Pulmonary artery endothelial cell (primary cell): ENCODE measurements at places on chromosomes 1 and 21. TPM values are rescaled to one million over a fixed set of nuclear protein-coding genes. Genes with fewer than 3 reads are reported as not detected.

SLC66A1 gene
- 13.9 and 15.3 TPM in 2 replicates for total RNA-seq

SLAMF8 gene
- total RNA-seq: not detected in 2 replicates

GNG4 gene
- total RNA-seq: not detected in 2 replicates

CFAP126 gene
- total RNA-seq: not detected in 2 replicates

ZFP69B gene
- 2.6 and 2.8 TPM in 2 replicates for total RNA-seq

SYCP1 gene
- total RNA-seq: not detected in 2 replicates

ATP8B2 gene
- 77.0 and 112 TPM in 2 replicates for total RNA-seq

PRELP gene
- total RNA-seq: not detected in 2 replicates

C1orf116 gene
- total RNA-seq: under 0.01 TPM in 1 of 2 replicates, not detected in the other

ALX3 gene
- not detected in 2 replicates for total RNA-seq

ZBTB8A gene
- 6.9 and 10.4 TPM in 2 replicates for total RNA-seq

AMY2B gene
- 1.2 and 1.5 TPM in 2 replicates for total RNA-seq

SIM2 gene
- total RNA-seq: 0.07 TPM in 1 of 2 replicates, not detected in the other

SPRR5 gene
- total RNA-seq: not detected in 2 replicates

LRP8 gene
- total RNA-seq: 43.5 and 59.7 TPM in 2 replicates

SH2D2A gene
- total RNA-seq: 0.20 and 0.28 TPM in 2 replicates

CR1L gene
- total RNA-seq: not detected in 2 replicates

TTC39A gene
- 1.1 and 1.2 TPM in 2 replicates for total RNA-seq

GRHL3 gene
- total RNA-seq: not detected in 2 replicates

RGS1 gene
- total RNA-seq: not detected in 2 replicates

INKA2 gene
- 4.6 and 6.0 TPM in 2 replicates for total RNA-seq

KRTAP21-2 gene
- not detected in 2 replicates for total RNA-seq

APOBEC4 gene
- not detected in 2 replicates for total RNA-seq

OLIG2 gene
- not detected in 2 replicates for total RNA-seq

EXO1 gene
- total RNA-seq: 11.7 and 16.9 TPM in 2 replicates

FMO2 gene
- total RNA-seq: under 0.01 and 8.0 TPM in 2 replicates

SYT14 gene
- total RNA-seq: 0.14 and 0.20 TPM in 2 replicates

HTR1D gene
- 0.26 and 0.42 TPM in 2 replicates for total RNA-seq

HAO2 gene
- total RNA-seq: not detected in 2 replicates

EXTL1 gene
- not detected in 2 replicates for total RNA-seq

SELL gene
- 1.5 and 2.3 TPM in 2 replicates for total RNA-seq

ZMYM1 gene
- total RNA-seq: 21.3 and 34.7 TPM in 2 replicates

PDPN gene
- not detected in 2 replicates for total RNA-seq

GPX7 gene
- total RNA-seq: 11.5 and 16.9 TPM in 2 replicates

C1orf56 gene
- 1.1 and 1.4 TPM in 2 replicates for total RNA-seq

CD84 gene
- total RNA-seq: not detected in 2 replicates

MIGA1 gene
- 9.9 and 11.4 TPM in 2 replicates for total RNA-seq

NUDT4B gene
- total RNA-seq: 21.8 and 50.6 TPM in 2 replicates

PIGM gene
- 3.7 and 4.4 TPM in 2 replicates for total RNA-seq

VHLL gene
- total RNA-seq: 0.13 TPM in 1 of 2 replicates, not detected in the other

C1QTNF12 gene
- total RNA-seq: 0.33 TPM in 1 of 2 replicates, not detected in the other

ZNF683 gene
- total RNA-seq: not detected in 2 replicates

TFAP2E gene
- 0.07 TPM in 2 replicates for total RNA-seq

FLG gene
- total RNA-seq: not detected in 2 replicates

UBE2U gene
- not detected in 2 replicates for total RNA-seq

FAM72B gene
- 2.2 and 6.9 TPM in 2 replicates for total RNA-seq

CRP gene
- 0.07 TPM in 1 of 2 replicates, not detected in the other for total RNA-seq

BEST4 gene
- under 0.01 TPM in 1 of 2 replicates, not detected in the other for total RNA-seq

CENPL gene
- 17.5 and 35.8 TPM in 2 replicates for total RNA-seq

MTF2 gene
- 30.0 and 41.5 TPM in 2 replicates for total RNA-seq
